Naive thymus-derived CD4-positive, alpha-beta T cell (primary cell): ENCODE measurements at places on chromosomes 2 and 18. TPM values are rescaled to one million over a fixed set of nuclear protein-coding genes. Genes with fewer than 3 reads are reported as not detected.

- no peak for DNase-seq
These were observed 175.5 kb upstream of the MYT1L start for GRCh38 chr2:2506536-2506935.

GRCh38 chr2:228917220-228917619 is 353.9 kb downstream of the PID1 start:
- DNase-seq: no peak

- DNase-seq: peak; percentile 45
These were observed 7.5 kb downstream of the GALNT1 start for GRCh38 chr18:35588995-35589394.

DNA sequence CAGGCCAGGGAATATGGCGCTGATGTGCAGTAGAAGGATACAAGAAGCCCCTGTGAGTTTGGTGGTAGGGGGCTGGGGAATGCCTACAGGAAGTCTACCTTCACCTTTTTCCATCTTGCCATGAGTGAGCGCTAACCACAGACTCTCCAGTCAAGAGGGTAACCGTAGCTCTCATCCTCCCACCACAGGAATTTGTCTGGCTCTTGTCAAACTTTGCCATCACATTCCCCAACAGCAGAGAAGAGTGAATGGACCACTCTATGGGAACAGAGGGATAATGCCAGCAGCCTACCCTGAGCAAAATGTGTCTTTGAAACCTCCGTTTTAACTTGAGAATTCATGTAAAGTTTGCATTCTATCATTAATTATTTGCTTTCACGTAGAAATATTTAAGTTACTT is 168.3 kb downstream of the NRP2 start:
- no peak for DNase-seq

CDK15 gene
- total RNA-seq: not detected

LRP2 gene
- not detected for total RNA-seq

MALL gene
- total RNA-seq: not detected

B3GNT7 gene
- 5.6 TPM for total RNA-seq
